ENCODE measurements at places on chromosomes 5 and 9.

DNA sequence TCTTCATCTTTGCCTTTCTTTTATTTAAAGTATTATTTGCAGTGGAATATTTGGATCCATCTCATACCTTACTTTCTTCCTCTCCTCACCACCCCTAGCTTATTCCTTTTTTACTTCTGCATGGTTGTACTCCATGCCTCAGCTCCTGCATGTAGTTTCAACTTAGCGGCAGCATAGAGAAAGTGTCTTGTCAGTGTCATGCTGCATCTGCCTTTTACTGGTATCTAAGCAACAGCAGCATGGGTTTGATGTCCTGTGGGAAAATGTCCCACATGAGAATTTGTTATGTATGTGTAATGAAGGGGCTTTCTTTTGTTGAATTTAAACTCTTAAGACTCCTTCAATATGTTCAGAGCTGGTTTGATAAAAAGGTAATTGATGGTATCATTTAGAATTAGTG is 20.6 kb downstream of the TCERG1 start:
- DNase-seq: no peak

DNA sequence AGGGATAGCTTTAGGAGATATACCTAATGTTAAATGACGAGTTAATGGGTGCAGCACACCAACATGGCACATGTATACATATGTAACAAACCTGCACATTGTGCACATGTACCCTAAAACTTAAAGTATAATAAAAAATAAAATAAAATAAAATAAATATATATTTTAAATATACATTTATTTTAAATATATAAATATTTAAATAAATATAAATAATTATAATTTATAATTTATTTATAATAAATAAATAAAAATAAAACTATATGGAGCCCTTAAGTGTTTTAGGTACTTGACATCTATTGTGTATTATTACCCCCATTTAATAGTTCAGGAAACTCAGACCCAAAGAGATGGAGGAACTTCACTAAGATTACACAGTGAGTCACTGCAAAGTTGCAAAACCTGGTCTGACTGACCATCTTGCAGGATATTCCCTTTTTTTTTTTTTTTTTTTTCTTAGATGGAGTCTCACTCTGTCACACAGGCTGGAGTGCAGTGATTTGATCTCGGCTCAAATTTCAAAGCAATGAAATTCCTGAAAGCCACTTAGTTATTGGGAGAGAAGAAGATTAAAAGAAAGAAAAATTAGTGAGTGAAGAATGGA is 5.8 kb upstream of the C5orf52 start:
- DNase-seq: no peak

- no peak for DNase-seq
Measured at GRCh38 chr9:137918331-137919094, 40.9 kb downstream of the CACNA1B start.

DNA sequence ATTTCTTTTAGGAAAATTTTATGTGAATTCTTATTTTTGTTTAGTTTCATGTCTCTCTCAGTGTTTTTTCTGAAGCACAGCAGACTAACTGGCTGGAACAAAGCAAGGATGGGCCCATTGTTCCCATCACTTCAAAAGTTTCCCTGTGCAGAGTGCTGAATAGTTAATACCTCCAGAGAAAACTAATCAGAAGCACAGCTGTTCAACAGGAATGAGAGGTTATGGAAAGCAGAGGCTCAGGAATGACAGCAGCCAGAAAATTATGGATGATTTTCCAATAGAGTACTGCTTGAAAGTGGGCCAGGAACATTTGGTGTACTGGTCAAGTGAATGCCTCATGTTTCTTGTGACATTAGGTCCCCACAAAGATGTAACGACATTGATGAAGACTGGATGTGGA is 173.0 kb upstream of the TARS1 start:
- DNase-seq: no peak

GRCh38 chr5:65818592-65818991 is 96.6 kb downstream of the NLN start:
- no peak for DNase-seq

DNA sequence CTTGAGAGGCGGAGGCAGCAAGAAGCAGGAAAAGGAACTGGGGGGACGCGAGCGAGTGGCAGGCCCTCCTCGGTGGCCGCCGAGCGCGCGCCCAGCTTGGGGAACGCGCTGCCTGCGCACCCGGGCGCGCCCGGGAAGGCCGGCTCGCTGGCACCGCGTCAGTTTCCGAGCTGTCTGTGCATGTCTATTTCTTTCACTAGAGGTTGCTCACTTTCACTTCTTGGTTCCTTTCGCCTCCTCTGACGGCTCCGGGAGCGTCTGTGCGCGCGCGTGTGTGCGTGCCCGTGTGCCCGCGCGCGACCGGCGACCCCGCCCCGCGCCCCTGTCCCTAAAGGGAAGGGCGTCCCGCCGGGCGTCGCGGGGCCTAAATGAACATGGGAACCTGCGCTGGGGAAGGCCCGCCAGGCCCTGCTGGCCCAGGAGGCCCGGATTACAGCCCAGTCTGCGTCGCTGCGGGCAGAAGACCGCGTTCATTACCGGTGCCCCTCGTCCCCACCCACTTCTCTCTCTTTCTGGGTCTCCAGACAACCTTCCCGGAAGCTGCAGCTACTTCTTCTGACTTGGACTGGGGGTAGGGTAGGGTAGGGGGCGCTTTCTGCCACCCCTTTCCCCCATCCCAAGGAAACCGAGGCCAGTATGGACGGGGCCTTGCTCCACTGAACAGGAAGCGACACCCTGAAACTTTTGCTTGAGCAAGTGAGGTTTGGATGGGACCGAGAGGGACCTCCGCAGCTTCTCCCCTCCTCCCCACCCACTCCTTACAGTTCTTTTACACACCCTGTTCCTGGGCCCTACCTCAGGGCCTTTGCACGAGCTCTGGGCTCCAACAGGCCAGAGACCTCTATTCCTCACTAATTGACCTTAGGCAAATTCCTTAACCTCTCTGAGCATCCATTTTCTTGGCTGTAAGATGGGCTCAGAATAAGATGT is 205.8 kb upstream of the IER5L start:
- DNase-seq: peak; percentile 81

DNA sequence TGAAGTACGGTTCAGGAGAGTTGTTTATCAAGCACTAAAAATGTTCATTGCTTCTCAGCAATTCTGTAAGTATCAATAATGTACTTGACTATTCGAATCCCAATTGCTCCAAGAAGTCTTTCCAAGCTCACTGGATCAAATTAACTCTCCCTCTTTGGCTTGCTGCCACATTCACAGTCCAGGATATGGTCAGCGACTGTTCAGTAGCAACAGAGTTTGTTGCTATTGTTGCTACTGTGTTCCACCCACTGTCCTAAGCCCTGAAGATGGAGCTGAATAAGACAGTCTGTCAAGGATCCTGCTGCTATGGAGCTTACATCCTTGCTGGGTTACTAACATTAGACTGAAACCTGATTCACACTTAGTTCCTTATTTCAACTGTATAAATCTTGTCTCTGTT is 110.8 kb downstream of the FGF10 start:
- no peak for DNase-seq

DNA sequence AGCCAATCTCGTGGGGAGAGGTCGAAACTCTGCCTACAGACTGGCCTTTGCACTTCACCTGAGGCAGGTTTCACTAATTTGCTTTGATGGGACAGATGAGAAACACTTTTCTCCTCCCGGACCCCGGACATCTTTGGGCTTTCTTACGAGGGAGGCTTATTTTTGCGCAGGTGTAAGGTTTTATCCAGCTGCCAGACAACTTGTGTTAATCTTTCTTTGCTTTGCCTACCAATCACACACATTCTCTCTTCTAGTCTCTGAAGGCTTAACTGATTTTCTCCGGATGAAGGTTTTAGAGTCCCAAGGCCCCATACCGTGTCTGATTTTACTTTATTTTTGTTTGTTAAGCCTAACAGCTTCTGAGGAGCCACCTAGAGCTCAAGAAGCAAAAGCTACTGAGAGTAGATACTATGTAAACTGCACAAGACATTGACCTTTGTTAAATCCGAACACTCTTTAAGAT is 436 bp upstream of the EMB start:
- DNase-seq: no peak

DNA sequence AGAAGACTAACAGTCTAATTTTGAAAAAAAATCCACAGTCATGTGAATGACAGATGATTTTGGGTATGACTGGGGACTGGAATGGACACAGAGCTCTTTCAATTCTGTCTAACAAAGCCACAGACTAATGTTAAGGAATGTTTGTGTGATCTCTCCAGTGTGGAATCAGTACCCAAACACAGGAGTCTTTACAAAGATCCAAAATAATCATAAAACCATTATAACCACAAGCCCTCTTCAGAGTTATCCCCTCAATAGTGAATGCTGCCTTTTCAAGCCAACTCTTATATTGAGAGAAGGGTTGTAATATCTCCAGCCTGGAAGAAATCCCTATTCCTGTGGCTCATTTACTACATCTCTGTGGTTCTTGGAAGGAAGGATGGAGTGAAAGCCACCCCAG is 552.0 kb upstream of the CLINT1 start:
- no peak for DNase-seq

- DNase-seq: no peak
Measured at GRCh38 chr9:125432715-125433385, 171.2 kb downstream of the GAPVD1 start.

DNA sequence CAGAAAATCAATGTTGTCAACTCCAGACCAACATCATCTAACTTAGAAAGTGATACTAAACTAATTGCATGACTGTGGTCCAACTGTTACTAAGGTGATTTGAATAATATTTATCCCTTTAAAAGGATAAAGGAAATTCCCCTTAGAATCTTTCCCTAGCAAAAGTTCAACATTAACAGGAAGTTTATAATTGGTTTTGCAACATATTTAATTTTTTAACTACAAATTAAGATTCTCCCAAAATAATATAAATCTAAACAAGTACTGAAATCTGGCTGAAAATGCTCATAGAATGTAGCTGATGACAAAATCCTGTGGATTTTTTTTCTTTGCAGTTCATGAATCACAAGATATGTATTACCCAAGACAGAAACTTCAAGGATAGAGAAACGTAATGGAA is 151.4 kb downstream of the LPAR1 start:
- DNase-seq: no peak

DNA sequence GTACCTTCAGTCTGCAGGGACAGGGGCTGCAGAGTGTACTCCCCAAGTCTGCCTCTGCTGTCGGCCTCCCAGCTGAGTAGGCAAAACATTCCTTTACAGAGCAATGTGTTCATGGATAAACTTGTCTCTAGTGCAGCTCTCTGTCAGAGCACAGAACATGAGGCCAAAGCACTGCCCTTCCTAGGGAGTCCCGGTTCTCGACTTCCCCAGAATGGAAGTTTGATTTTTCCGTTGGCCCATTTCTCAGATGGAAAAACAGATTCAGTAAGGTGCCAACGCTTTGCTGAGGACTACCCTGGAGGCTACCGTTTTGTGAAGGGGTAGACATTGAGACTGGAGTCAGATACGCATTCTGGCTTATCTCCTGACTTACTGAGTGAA is 422 bp upstream of the TRIM32 start:
- DNase-seq: no peak

GRCh38 chr9:133171161-133171961 is 7.6 kb upstream of the GBGT1 start:
- DNase-seq: no peak

DNA sequence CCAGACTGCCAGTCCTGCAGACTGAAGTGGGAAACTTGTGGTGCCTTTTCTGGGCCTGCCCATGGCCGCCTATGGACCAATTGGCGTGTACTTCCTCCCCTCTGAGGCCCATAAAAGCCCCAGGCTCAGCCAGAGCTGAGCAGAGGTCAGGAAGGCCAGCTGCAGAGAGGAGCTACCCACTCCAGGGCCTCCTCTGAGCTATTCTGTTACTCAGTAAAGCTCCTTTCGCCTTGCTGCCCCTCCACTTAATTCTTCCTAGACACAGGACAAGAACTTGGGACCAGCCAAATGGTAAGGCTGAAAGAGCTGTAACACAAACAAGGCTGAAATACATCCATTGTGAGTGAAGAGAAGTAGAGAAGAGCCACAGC is 106.4 kb downstream of the C9orf50 start:
- no peak for DNase-seq

- no peak for DNase-seq
Measured at GRCh38 chr5:1345876-1346626, 1.2 kb upstream of the CLPTM1L start.

GRCh38 chr5:138303372-138303771 is 28.2 kb downstream of the CDC25C start:
- no peak for DNase-seq

- no peak for DNase-seq
Measured at GRCh38 chr5:109574985-109575384, 114.7 kb upstream of the MAN2A1 start.

DNA sequence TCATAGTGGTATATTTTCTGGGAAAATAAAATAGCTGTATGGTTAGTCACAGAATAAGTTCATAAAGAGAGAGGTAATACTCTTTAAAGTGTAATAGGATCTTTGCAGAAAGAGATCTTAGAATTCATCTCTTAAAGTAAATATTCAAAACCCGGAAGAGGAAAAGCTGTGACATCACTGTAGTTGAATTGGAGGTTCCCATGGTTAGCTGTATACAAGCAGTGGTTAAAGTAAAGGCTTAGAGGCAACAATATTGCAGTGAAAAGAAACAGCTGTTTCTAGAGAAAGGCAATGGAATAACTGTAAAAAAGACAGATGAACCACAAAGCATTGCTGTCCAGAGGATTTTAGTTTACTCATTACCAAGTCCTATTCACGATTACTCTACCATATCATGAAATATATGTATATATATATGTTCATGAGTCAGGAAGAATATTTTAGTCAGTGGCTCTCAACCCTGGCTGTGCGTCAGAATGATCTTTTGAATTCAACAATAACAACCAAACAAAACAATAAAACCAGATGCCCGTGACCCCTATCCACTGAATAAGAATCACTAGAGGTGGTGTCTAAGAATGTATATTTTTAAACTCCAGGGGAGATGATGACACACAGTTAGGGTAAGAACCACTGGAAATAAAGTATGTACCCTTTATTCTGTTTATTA is 4.7 kb downstream of the ERCC6L2 start:
- DNase-seq: no peak

DNA sequence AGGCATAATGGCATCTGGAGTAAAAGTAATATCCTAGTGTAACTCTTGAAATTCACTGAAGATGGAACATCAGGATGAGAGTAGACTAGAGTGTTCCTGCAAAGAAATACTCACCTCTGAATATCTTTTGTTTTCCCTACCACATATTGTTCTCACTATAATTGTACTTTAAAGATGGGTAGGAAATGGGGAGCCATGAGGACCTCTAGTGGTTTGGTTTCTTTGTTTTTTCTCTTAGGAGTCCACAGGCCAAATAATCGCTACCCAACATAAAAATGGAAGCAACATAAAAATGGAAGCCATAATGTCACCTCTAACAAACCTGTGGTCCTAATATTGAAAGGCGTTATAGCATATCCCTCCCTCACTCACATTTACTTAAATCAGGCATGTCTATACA is 2375.8 kb downstream of the MAT2B start:
- no peak for DNase-seq

- DNase-seq: no peak
Measured at GRCh38 chr9:7760014-7760415, 39.6 kb downstream of the DMAC1 start.

- no peak for DNase-seq
Measured at GRCh38 chr9:91403665-91404543, 19.7 kb downstream of the NFIL3 start.
